ENCODE measurements at places on chromosomes 6 and 20. TPM values are rescaled to one million over a fixed set of nuclear protein-coding genes. Genes with fewer than 3 reads are reported as not detected.
A peak's percentile ranks its signal among the peaks of the same experiment; 100 is the strongest.

Gene PAK5
- total RNA-seq = not detected

Gene THBS2
- 2.0 TPM for total RNA-seq

Gene SULF2
- 85.0 TPM for total RNA-seq

Gene RNGTT
- 7.0 TPM for total RNA-seq

Gene CD83
- total RNA-seq = 1.7 TPM

Gene MRAP2
- 1.8 TPM for total RNA-seq

Gene RSPO4
- total RNA-seq = not detected

Gene MCM9
- total RNA-seq = 11.7 TPM

Gene PAK1IP1
- 7.6 TPM for total RNA-seq

DNA sequence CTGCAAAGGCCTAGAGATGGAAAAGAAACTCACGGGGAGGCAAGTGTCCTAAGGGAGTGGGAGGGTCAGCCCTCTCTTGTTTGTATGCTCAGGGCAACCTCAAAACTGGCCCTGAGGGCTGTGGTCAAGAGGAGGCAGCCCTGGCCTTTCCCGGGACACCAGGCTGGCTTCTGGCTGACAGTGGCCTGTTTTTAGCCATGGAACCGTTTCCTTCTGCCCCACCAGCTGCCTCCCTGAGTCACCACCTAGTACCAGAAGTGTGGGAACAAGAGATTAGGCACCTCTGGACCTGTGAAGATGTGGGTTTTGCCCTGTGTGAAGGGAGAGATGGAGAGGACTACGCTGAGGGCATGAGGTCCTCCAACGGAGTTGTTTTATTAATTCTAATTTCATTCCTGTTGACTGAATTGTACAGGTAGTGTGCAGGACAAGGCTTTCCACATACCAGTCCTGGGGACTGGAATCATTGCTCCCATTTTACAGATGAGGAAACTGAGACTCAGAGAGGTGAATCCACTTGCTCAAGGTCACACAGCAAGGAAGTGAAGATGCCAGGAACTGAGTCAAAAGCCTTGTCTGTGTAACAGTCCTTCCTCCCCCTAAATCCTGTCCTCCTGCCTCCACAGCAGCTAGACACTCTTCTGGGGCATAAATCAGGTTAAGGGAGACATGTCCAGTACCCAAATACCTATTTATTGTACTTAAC is 5.5 kb downstream of the FOXS1 start:
- DNase-seq = no peak

DNA sequence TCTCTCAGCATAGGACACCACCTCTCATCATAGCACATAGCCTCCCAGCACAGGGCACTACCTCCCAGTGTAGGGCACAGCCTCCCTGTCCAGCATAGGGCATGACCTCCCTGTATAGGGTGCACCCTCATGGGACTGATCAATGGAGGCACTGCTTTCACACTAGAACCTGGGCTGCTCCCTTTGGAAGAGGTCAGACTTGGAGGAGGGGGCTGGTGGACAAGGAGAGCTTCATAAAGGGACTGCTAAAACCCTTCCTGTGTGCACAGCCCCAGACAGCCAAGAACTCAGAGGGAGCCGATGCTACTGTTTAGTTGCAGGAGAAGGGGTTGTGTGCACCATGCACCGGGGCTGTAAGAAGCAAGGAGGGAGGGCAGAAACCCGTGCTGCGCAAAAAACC is 21.9 kb upstream of the CST4 start:
- no peak for DNase-seq

GRCh38 chr6:88683734-88684133 is 279.7 kb downstream of the RNGTT start:
- DNase-seq = peak; percentile 79

- DNase-seq = no peak
Measured at GRCh38 chr6:143451531-143451930, 926 bp downstream of the PEX3 start.

- DNase-seq = no peak
Measured at GRCh38 chr6:74284284-74284683, 588.3 kb downstream of the CD109 start.

GRCh38 chr6:155832596-155832995 is 377.0 kb upstream of the NOX3 start:
- no peak for DNase-seq

GRCh38 chr20:35917077-35917476 is 37.2 kb downstream of the SCAND1 start:
- DNase-seq = no peak

GRCh38 chr6:40387871-40388264 is 199.3 kb downstream of the LRFN2 start:
- no peak for DNase-seq

DNA sequence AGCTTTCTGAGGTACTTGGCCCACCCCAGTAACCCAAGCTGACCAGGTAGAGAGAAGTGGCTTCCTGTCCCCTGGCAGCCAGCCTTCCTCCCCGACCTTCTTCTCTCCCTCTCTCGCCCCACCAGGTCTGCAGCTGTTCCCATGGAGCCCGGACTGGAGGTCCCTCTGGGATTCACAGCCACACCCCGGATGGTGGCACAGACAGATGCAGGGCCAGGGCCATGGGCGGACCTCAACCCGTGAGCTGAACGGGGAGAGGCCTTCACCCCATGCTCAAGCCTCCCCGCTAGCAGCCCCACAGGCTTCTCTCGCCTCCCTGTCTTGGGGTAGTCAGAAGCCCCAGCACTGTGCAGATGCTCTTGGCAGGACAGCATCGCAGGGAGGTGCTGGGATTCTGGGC is 41.3 kb downstream of the CPXM1 start:
- DNase-seq = no peak

DNA sequence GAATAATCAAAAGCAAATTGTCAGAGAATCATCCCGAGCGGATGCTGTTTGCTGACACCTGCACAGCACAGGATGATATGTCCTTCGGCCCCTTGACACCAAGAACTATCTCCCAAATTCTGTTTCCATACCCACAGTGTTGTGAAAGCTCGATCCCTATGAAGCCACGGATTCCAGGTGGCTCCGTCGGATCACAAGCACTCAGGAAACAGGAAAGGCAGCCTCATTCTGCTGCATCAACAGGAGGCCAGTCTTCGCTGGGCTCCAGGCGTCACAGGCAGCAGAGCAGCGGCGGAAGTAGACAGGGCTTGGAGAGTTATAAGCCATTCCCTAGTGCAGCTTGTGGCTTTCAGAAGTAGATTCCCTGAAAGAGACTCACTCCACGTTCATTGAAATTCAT is 342.3 kb downstream of the C6orf118 start:
- peak; percentile 65 for DNase-seq

DNA sequence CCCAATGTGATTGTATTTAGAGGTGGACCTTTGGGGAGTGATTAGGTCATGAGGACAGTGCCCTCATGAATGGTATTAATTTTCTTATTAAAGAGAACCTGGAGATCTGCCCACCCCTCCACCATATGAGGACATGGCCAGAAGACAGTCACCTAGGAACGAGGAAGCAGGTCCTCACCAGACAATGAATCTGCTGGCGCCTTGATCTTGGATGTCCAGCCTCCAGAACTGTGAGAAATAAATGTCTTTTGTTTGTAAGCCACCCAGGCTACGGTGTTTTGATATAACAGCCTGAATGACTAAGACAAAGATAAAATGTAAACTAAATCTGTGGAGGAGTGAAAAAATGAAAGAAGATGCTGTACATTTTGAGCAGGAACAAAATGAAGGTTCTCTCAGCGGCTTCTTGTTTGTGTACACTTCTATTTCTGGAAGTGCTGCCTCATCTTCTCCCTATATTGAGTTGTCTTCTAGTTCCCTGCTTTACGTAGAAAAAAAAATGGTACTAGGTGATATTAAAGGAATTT is 1.5 kb upstream of the IPCEF1 start:
- DNase-seq = no peak

DNA sequence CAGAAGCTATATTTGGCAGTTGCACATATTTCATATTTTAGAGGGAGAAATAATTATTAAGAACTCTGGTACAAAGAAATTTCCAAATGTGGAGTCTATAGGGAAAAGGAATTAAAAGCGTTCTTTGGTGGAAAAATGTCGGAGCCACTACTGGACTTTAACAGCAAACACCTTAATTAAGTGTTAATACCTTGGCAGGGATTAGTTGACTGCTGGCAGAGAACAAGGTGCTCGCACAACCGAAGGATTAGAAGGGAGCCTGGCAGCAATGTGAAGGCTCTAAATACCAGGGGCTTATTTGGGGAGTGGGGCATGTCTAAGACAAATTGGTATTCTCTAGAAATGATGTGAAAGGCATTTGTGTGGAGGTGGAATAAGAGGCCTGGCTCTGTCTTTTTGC is 98.9 kb downstream of the PAK5 start:
- DNase-seq = no peak

DNA sequence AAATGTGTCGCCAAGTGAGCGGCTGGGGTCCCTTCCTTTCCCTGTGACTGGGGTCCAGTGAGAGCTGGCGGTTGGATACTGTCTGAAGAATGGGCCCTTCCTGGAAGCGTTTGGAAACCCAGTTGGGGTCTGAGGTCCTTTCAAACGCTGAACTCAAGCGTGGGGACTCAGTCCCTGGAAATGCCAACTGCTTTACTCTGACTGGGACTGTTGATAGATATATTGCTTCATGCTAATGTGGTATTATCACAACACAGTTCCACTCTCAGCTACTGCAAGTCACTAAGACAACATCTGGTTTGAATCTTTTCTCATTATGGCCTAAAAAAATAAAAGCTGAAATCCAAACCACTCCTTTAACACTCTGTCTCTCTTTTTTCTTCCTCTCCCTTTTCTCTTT is 23.7 kb upstream of the PSMF1 start:
- no peak for DNase-seq

GRCh38 chr6:84467296-84467695 is 239.9 kb upstream of the CEP162 start:
- no peak for DNase-seq

DNA sequence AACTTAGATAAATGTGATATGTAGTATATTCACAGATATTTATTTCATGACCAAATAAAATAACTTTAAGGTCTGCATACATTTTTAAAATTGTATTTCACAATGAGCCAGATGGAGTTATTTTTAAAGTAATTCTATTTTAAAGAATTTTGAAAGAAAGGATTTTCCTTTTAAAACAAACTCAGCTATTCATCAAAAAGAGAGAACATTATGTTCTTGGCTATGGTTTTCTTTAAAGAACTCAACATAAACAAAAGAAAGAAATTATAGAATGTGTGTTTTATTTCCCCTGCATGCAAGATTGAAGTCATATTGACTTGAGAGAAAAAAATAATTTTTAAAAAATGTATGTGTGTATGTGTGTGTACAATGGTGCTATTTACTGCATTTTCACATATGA is 1023.6 kb upstream of the CITED2 start:
- DNase-seq = no peak

DNA sequence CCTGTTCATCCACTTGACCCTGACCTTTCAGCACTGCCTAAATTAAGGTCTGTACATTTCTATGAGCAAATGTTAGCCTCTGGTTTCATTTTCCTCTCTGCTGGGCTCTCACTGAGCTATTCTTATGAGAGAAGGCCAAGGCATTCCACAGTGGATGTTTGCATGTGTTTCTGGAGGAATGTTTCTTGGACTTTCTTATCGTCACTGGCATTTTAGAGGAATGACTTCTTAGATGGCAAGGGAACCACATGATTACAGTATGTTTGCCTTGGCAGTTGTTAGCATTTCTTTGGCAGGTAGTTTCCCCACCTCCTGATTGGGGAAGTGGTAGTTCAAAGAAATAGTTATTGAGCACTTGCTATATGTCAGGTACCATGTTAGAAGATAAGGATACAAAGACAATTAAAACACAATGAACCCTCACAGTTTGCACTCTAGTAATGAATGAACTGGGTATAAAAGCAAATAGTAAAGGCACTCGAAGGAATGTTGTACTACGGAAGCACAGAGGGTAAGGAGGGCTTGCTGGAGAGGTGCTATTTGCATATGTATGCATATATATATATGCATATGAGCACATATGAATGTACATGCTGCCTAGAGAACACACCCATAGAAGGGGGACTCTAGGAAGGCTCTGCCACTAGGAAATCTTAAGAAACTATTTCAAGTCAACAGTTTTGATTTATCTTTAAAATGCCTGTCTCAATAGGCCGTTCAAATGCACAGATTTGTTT is 307.4 kb downstream of the EYA4 start:
- no peak for DNase-seq

DNA sequence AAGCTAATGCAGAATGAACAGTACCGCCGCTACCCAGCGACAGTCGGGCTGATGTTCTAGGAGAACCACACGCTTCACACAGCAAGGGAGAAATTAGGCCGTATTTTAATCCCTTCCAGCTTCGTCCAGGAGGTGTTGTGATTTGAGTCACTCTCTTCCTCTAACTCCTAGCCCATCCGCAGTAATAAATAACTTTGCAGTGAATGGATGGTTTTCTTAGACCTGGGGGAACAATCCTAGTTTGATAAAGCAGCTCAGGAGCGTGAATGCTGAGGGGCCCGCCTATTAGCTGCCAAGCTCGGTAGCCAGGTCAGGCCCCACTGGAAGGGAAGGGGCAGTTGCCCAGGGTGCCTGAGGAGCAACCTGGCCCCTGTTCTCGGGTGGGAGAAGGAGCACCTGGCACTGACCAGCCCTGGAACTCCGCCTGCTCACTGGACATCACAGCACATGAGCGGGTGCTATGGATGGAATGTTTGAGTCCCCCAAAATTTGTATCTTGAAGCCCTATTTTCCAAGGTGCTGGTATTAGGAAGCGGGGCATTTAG is 146.0 kb upstream of the AFDN start:
- no peak for DNase-seq

- DNase-seq = no peak
Measured at GRCh38 chr6:95175927-95176675, 401.2 kb upstream of the MANEA start.

GRCh38 chr20:8388141-8388540 is 256.1 kb downstream of the PLCB1 start:
- peak; percentile 41 for DNase-seq

DNA sequence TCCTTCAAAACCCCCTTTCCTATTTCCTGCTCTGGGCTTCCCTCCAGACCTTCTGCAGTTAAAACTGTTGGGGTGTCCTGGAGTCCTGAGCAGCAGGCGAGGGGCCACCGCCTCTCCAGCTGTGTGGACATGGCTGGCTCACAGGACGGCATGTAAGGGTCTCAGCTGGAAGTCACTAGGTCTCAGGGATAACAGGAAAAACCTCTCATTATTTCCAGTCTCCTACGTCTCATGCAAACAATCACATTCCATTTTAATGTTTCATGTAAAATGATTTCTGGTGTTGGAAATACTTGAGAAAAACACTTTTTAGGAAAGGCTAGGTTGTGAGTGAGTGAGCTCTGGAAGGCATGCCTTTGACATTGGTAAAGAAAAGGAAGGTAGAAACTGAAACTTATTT is 158.7 kb downstream of the SCML4 start:
- DNase-seq = peak; percentile 47

- DNase-seq = peak; percentile 35
Measured at GRCh38 chr6:129617986-129618385, 92.0 kb downstream of the ARHGAP18 start.
